ENCODE measurements at places on chromosomes 16 and 17.
A peak's percentile ranks its signal among the peaks of the same experiment; 100 is the strongest.

- no peak for DNase-seq
Measured at GRCh38 chr17:48513666-48514455, 16.9 kb downstream of the HOXB1 start.

- no peak for DNase-seq
Measured at GRCh38 chr16:49496656-49497055, 123.1 kb downstream of the C16orf78 start.

DNA sequence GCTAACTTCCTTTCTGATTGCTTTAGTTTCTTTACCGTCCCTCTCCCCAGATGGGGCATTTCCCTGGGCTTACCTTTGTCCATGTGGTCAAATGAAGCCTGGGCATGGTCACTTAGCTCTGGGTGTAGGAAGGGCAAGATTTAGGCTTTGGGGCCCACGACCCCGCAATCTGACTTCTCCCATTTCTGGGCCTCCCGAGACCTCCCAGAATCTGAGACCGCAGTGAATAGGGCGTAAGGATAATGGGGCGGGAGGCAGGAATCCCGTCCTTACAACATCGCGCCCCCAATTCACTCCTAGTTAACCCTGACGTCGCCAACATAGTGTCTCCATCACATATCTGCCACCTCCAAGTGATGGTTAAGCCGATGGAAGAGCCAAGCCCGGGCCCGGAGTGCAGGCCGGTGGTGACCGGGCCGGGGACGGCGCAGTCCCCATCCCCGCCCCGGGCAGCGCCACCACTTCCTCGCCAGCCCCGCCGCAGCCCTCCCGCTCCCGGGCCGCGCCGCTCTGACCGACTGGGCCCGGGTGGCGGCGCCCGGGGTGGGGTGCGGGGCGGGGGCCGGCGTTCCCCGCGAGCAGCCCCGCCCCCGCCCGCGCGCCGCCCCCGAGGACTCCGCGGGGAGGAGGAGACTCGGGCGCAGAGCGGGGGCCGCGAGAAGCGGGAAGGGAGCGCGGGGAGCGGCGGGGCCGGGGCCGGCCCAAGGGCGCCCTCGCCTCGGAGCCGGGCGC lies at the start of gene RHBDL3:
Gene RHBDL3, plus strand, starts transcription at position 641 of the 732 bp plus-strand sequence. CDS start 358 bp downstream, outside the sequence.
- DNase-seq: no peak

GRCh38 chr17:38565853-38566665 lies 39.7 kb downstream of the SRCIN1 start:
- no peak for DNase-seq

- DNase-seq: no peak
Measured at GRCh38 chr17:58377093-58377601, 25.1 kb upstream of the SUPT4H1 start.

- no peak for DNase-seq
Measured at GRCh38 chr16:72996291-72997062, 51.5 kb downstream of the ZFHX3 start.

DNA sequence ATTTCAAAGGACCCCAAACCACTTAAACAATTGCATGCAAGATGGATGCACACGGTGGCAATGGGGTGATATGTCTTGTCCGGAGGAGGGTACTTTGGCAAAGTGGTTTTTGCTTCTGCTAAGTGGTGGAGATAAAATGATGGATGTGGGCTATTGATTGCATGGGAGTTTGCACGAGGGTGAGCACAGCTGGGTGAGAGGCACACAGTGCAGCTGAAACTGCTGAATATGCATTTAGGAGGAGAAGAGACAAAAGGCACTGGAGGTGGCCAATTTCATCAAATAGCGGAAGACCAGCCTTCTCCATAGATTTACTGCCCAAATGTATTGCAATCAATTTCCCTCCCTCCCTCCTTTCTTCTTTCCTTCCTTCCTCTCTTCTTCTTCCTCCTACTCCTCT lies 414.4 kb upstream of the EEF2KMT start:
- DNase-seq: no peak

DNA sequence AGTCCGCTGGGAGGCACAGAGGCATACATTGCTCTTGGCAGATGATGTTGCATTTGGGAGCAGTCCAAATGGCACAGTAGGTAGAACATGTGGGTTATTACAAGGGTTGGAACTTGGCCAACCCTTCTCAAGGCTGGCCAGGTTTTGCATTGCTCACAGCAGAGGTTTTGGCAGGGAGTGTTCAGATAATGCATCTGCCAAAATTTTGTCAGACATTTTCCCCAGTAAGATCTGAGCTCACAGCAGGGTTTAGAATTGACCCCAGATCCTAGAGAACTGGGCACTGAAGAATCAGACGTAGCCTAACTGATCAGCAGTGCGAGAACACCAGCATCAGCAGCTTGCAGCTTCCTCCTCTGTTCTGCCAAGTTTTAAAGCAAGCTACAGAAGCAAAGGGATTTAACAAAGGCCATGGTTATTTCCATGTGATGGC lies 468.8 kb upstream of the KIF2B start:
- no peak for DNase-seq

DNA sequence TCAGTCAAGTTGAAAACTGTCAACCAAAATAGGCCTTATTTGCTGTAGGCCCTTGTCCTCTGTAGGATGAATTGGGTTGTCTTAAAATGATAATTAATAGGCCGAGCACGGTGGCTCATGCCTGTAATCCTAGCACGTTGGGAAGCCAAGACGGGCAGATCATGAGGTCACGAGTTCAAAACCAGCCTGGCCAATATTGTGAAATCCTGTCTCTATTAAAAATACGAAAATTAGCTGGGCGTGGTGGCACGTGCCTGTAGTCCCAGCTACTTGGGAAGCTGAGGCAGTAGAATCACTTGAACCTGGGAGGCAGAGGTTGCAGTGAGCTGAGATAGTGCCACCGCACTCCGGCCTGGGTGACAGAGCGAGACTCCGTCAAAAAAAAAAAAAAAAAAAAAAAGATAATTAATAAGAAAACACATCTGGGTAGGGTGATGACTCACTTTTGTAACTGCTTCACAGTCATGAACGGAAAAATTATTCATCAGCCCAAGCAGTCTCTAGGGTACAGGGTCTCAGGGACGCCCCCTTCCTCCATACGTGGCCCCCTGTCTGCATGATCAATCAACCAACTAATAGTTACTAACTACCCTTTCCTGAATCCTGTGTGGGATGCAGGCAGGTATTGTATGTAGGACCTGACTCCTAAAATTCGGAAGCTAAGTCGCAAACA lies 137.0 kb upstream of the RCVRN start:
- DNase-seq: no peak

DNA sequence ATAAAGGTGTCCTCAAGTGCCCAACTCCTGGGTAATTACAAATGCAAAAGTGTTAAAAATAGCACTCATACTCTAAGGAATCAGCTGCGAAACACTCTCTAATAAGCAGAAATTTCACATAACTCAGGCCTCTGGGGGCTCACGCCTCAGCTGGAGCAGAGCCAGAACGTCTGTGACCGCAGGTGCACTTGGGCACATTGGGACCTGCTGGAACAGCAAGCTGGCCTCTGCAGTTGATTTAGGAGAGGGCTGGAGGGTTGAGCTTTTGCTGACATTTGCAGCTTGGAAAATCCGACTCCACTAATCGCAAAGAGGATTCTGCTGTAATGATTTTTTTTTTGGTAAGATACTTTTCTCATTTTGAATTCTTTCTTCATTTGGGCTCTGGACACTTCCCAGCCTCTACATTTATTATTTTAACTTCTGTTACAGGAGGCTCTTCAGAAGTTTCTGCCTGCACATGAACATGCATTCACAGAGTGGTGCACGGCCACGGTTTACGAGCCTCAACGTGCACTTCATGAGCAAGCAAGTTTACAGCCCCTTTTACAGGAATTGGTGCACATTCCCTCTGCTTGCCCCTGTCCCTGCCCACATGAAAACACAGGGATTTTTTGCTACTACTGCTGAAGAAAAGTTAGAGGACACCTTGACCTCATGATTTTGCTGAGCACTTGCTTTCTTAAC lies 4.1 kb upstream of the SNTB2 start:
- DNase-seq: no peak

- DNase-seq: peak; percentile 77
Measured at GRCh38 chr17:7081341-7082062, 1.5 kb upstream of the CLEC10A start.

- DNase-seq: no peak
Measured at GRCh38 chr17:7477392-7478275, 1.8 kb downstream of the ZBTB4 start.

- DNase-seq: no peak
Measured at GRCh38 chr16:4747906-4748681, 13.8 kb downstream of the DNAAF8 start.

- DNase-seq: no peak
Measured at GRCh38 chr17:73492125-73492820, 152.0 kb downstream of the SDK2 start.

DNA sequence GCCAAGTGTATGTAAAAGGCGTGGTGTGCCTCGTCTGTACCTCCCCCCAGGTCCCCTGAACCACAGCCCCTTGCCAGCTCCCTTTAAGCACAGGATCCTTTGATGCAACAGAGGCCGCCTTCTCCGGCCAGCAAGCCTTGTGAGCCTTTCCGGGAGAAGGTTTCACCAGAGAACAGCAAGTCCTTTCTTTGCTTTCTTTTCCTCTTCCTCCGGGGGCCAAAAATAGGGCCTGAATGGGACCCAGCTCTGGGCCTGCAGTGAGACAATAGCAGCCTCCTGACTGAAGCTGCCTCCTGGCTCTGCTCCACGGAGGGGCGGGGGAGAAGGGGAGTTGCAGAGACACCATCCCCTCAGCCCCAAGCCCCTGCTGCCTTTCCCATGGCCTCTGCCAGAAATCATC lies 9.0 kb downstream of the ADGRG1 start:
- DNase-seq: no peak

DNA sequence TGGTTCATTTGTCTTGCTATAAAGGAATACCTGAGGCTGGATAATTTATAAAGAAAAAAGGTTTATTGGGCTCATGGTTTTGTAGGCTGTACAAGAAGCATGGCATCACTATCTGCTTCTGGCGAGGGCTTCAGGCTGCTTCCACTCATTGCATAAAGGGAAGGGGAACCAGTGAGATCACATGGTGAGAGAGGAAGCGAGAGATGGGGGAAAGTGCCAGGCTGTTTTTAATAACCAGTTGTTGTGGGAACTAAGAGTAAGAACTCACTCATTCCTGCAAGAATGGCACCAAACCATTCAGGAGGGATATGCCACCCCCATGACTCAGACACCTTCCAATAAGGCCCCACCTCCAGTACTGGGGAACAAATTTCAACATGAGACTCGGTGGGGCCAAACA lies 24.3 kb downstream of the SPECC1 start:
- DNase-seq: no peak

DNA sequence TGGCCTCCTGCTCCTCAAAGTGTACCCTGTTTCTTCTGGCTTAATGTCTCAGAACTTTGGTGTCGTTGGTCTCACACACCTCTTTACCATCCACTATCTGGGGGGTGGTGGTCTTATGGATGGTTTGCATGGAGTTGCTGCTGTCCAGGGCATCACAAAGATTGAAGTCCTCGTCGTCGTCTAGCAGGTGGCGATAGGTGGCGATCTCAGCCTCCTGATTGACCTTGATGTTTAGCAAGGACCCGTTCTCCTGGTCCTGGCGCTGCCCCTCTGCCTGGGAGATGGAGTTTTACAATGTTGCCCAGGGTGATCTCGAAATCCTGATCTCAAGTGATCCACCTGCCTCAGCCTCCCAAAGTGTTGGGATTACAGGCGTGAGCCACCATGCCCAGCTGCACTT lies 31.1 kb upstream of the HELZ start:
- DNase-seq: no peak

GRCh38 chr17:8447799-8448198 lies 12.1 kb downstream of the NDEL1 start:
- DNase-seq: no peak

- DNase-seq: no peak
Measured at GRCh38 chr16:84723906-84724305, 24.1 kb downstream of the USP10 start.

DNA sequence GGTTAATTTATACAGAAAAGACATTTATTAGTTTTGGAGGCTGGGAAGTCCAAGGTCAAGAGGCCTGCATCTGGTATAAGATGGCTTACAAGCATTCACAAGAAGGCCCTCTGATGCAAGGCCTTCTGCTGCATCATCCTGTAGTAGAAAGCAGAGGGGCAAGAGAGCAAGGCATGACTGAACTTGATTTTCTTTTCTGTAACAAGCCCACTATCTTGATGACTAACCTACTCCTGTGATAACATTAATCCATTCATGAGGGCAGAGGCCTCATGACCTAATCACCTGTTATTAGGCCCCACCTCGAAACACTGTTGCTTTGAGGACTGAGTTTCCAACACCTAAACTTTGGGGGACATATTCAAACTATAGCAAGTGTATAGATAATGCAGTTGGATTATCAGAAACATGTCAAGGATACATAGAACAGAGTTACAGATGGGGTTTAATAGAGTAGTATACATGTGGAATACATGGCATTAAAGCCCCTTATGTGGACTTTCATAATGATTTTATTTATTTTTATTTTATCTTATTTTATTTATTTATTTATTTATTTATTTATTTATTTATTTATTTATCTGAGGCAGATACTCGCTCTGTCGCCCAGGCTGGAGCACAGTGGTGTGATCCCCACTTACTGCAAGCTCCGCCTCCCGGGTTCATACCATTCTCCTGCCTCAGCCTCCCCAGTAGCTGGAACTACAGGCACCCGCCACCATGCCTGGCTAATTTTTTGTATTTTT lies 88.2 kb downstream of the CHD9 start:
- DNase-seq: no peak

DNA sequence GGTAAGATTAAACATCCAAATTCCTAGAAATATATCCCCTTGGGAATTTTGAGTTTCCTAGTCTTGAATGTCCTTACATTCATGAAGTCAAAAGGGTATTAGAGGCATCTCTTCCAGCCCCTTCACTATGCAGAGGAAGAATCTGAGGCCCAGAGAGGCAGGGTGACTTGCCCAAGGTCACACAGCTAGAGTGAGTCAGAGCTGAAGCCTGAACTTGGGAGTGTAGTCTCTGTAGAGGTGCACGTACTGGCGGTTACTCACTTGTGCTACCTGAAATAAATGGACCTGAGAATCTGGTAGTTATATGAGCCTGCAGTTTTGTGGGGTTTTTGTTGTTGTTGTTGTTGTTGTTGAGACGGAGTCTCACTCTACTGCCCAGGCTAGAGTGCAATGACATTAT lies 164.0 kb downstream of the XYLT1 start:
- DNase-seq: no peak

GRCh38 chr17:59506894-59507726 lies 58.3 kb upstream of the DHX40 start:
- no peak for DNase-seq

GRCh38 chr17:9350080-9350479 lies 225.5 kb downstream of the STX8 start:
- no peak for DNase-seq

Data from activated CD4-positive, alpha-beta memory T cell treated with anti-CD3 and anti-CD28 coated beads, Interleukin-2, amount 10 ng/mL, durations not matched to agents 7 days and 5 days (primary cell).